ENCODE measurements at places on chromosomes 6 and 20. TPM values are rescaled to one million over a fixed set of nuclear protein-coding genes. Genes with fewer than 3 reads are reported as not detected.

ENPP3 gene
- 1.5 TPM for total RNA-seq

BPI gene
- 2.4 TPM for total RNA-seq

DEFB132 gene
- not detected for total RNA-seq

HCK gene
- total RNA-seq = 4.9 TPM

SLC17A9 gene
- total RNA-seq = 4.6 TPM

FBXO30 gene
- 39.8 TPM for total RNA-seq

KCNQ5 gene
- total RNA-seq = 2.7 TPM

PDE10A gene
- 19.6 TPM for total RNA-seq

THEMIS gene
- total RNA-seq = 0.22 TPM

LAMA2 gene
- 72.8 TPM for total RNA-seq

ZNF831 gene
- total RNA-seq = 0.16 TPM

SYTL3 gene
- total RNA-seq = 3.2 TPM

ZFP64 gene
- total RNA-seq = 24.8 TPM

KHDC1L gene
- total RNA-seq = 1.0 TPM

ARFGEF3 gene
- total RNA-seq = 11.1 TPM

NKAPL gene
- 2.4 TPM for total RNA-seq

C2 gene
- 6.2 TPM for total RNA-seq

ECT2L gene
- not detected for total RNA-seq

HSPA12B gene
- total RNA-seq = 17.8 TPM

LTB gene
- total RNA-seq = 1.4 TPM

NR2E1 gene
- total RNA-seq = 48.3 TPM

ATP9A gene
- 86.4 TPM for total RNA-seq

MTCH1 gene
- total RNA-seq = 175 TPM

KCNK16 gene
- total RNA-seq = not detected

PRDM1 gene
- total RNA-seq = 74.7 TPM

GSTA2 gene
- total RNA-seq = not detected

MAN1A1 gene
- 93.4 TPM for total RNA-seq

CFAP61 gene
- total RNA-seq = 2.1 TPM

NFKBIE gene
- total RNA-seq = 5.8 TPM

DUSP22 gene
- 34.5 TPM for total RNA-seq

BEND6 gene
- 5.8 TPM for total RNA-seq

TPBG gene
- total RNA-seq = 27.0 TPM

ZKSCAN3 gene
- 14.2 TPM for total RNA-seq

PRL gene
- total RNA-seq = 0.99 TPM

HSPA1L gene
- total RNA-seq = 4.8 TPM

RRP36 gene
- total RNA-seq = 44.5 TPM

OVOL2 gene
- 1.1 TPM for total RNA-seq

CCND3 gene
- total RNA-seq = 17.9 TPM

PRICKLE4 gene
- total RNA-seq = 4.1 TPM

KIAA1755 gene
- total RNA-seq = 24.9 TPM

INSM1 gene
- 25.6 TPM for total RNA-seq

VTA1 gene
- 90.5 TPM for total RNA-seq

PPDPF gene
- 104 TPM for total RNA-seq

FAM83C gene
- 0.16 TPM for total RNA-seq

ADGRF5 gene
- 28.0 TPM for total RNA-seq

MAP1LC3A gene
- total RNA-seq = 43.0 TPM

EBF4 gene
- 16.9 TPM for total RNA-seq

KCNK17 gene
- total RNA-seq = 0.33 TPM

TNXB gene
- 129 TPM for total RNA-seq

COL11A2 gene
- 39.0 TPM for total RNA-seq

NKAIN2 gene
- 6.4 TPM for total RNA-seq

TPD52L1 gene
- total RNA-seq = 40.8 TPM

Data from camera-type eye (tissue), 1 donor.